Renal pelvis (tissue), 12 donors: ENCODE measurements at places on chromosomes 6 and 20. TPM values are rescaled to one million over a fixed set of nuclear protein-coding genes. Genes with fewer than 3 reads are reported as not detected.
A peak's percentile ranks its signal among the peaks of the same experiment; 100 is the strongest.

The BTNL2 gene
- polyA plus RNA-seq = 1.4 TPM

The SYCP2L gene
- 3.4 TPM for polyA plus RNA-seq

GRCh38 chr20:40493071-40493470 lies 196.0 kb downstream of the MAFB start:
- peak; percentile 57 for DNase-seq

GRCh38 chr6:27479319-27480182 lies 6.6 kb upstream of the ZNF184 start:
- DNase-seq = peak; percentile 88

The ASF1A gene
- polyA plus RNA-seq = 33.4 TPM

The RAMACL gene
- 0.25 TPM for polyA plus RNA-seq

DNA sequence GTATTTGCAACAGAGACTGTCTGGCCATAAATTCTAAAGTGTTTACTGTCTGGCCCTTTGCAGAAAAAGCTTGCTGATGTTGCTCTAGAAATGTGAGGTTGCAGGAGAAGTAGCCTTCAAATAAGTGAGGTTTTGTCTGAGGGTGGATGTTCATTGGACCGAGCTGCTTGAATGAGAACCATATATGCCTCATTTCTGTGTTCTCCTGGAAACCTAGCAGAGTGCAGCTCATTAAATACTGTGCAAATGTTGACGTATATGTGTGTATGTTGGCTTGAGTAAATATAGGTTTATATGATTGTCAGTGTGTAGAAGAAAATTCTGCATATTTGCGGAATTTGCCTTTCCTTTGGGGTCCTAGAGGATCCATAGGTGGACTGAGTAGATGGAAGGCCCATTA lies 39.0 kb downstream of the CHMP4B start:
- no peak for DNase-seq

GRCh38 chr6:29943053-29943966 lies 978 bp downstream of the HLA-A start:
- no peak for DNase-seq

- no peak for DNase-seq
Measured at GRCh38 chr20:47971058-47971791, 185.9 kb upstream of the SULF2 start.

The TAAR1 gene
- 0.16 TPM for polyA plus RNA-seq

The MANEA gene
- polyA plus RNA-seq = 23.2 TPM

The PLCB4 gene
- polyA plus RNA-seq = 15.1 TPM
